Left colon (tissue), 2 donors: ENCODE measurements at places on chromosomes 3 and 15. TPM values are rescaled to one million over a fixed set of nuclear protein-coding genes. Genes with fewer than 3 reads are reported as not detected.

The PTH1R gene
- 1.4 TPM for total RNA-seq

The METTL6 gene
- 8.0 TPM for total RNA-seq

The KCNMB2 gene
- 0.31 TPM for total RNA-seq

The ST3GAL6 gene
- 1.7 TPM for total RNA-seq

The TMEM207 gene
- total RNA-seq: not detected

The GNAI2 gene
- 46.1 TPM for total RNA-seq

The DUT gene
- total RNA-seq: 53.9 TPM

The HGD gene
- 40.5 TPM for total RNA-seq

The TMOD2 gene
- 7.5 TPM for total RNA-seq

The MCCC1 gene
- total RNA-seq: 33.4 TPM

The TSEN2 gene
- total RNA-seq: 17.7 TPM

The PRR20G gene
- total RNA-seq: not detected

The PML gene
- 28.5 TPM for total RNA-seq

The SCG5 gene
- 9.5 TPM for total RNA-seq

The TNNC1 gene
- total RNA-seq: 0.64 TPM

The CPEB1 gene
- total RNA-seq: 2.5 TPM

The FGF7 gene
- 4.5 TPM for total RNA-seq

The DNASE1L3 gene
- total RNA-seq: 8.1 TPM

The CYP11A1 gene
- total RNA-seq: not detected

The IQCF6 gene
- not detected for total RNA-seq

The REC114 gene
- total RNA-seq: not detected

The MYEF2 gene
- total RNA-seq: 13.2 TPM

The QTRT2 gene
- total RNA-seq: 19.5 TPM

The GOLGA8S gene
- 0.17 TPM for total RNA-seq

The BBX gene
- total RNA-seq: 24.4 TPM

The GABRR3 gene
- not detected for total RNA-seq

The OXTR gene
- 0.81 TPM for total RNA-seq

The DTX3L gene
- 43.9 TPM for total RNA-seq

The NPAP1 gene
- 0.06 TPM for total RNA-seq

The GREM1 gene
- 13.7 TPM for total RNA-seq

The FAM219B gene
- total RNA-seq: 64.9 TPM

The RPL39L gene
- 3.2 TPM for total RNA-seq

The CHRNA7 gene
- 11.8 TPM for total RNA-seq
